ENCODE measurements at places on chromosomes 12 and 14.

DNA sequence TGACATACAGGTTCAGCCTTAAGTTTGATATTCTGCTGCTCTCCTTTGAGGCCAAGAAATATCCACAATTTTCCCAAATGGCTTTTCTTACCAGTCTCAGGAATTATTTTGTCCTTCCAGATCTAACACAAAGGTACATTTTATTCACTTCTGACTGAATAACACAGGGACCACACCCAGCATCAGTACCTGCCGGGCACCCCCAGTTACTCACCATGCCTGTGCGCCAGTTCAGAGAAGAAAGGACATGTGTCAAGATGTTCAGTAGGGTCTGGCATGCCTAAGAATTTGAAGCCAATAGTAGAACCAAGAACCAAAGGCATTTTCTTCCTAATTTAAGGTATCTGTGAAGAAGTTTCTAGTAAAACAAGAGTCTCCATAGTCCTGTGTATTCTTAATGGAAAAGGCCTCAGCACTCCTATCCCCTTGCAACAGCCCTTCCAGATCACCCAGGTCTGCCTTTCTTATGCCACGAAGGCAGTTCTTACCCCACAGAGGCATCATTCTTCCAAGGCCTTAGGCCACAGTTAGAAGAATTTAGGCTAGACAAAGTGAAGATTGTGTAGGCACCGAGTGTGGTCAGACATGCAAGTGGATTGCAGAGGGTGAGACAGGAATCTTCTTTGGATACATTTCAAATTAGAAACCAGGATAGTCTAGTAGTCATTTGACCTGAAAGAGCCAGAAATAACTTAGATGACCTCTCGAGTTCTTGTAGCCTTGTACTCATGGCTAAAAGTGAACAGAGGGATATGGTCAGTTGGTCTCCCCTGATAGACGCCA is 140.1 kb upstream of the HIF1A start:
- no peak overlapping the region for H3K27ac ChIP-seq
- H3K4me1 ChIP-seq, result peaks cover 8% of the 10 kb centered on the region
- H3K36me3 ChIP-seq, result peaks cover 9% of the 10 kb centered on the region

DNA sequence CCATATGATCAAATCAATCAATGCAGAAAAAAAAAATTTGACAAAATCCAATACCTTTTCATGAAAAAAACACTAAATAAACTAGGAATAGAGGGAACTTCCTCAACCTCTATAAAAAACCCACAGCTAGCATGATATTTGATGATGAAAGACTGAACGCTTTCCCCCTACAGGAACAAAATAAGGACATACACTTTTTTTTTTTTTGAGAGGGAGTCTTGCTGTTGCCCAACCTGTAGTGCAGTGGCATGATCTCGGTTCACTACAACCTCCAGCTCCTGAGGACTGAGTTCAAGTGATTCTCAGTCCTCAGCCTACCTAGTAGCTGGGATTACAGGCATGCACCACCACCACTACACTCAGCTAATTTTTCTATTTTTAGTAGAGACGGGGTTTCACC is 17.9 kb upstream of the CAMKK2 start:
- H3K27ac ChIP-seq, result no peak overlapping the region
- no peaks in the 10 kb centered on the region for H3K27me3 ChIP-seq
- no peaks in the 10 kb centered on the region for H3K4me1 ChIP-seq
- H3K4me3 ChIP-seq, result no peak overlapping the region

DNA sequence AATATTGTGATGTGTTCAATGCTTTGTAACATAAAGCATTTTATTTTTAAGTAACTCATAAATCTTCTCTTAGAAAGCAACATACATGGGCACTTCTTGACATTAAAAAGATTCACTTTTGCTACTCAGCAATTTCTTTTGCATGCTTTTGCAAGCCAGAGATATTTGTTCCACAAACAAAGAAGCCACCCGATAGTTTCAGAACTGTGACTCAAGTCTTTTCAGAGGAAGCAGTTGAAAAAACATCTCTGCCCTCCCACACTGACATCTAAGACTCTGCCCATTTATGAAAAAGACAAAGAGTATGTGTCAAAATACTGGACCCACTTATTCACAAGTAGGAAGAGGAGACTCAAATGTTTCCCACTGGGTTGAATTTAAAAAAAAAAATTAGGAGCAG is 7.5 kb downstream of the APPL2 start:
- no peaks in the 10 kb centered on the region for H3K27me3 ChIP-seq
- no peak overlapping the region for H3K27ac ChIP-seq
- H3K4me3 ChIP-seq, result no peak overlapping the region

DNA sequence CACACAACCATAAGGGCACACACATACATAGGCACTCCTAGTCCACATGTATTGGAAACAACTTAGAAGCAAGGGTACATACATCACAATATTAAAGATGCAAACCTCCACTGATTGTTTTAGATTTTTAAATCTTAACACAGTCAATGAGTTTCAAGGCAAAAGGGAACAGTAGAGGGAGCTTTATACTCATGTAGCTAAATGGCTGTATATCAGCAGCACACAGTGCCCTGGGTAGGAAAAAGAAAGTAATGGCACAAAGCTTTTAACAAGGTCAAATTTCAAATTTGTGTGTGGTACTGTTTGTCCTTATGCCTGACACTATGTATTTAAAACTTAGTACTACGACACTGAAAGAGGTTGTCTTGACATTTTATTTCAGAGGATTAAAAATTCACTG is 262.0 kb downstream of the MED13L start:
- H3K4me1 ChIP-seq, result no peaks in the 10 kb centered on the region
- H3K36me3 ChIP-seq, result peaks cover 8% of the 10 kb centered on the region
- H3K27me3 ChIP-seq, result no peaks in the 10 kb centered on the region
- no peak overlapping the region for H3K4me3 ChIP-seq

GRCh38 chr12:63470161-63470560 is 198.1 kb downstream of the DPY19L2 start:
- no peak for DNase-seq
- H3K27ac ChIP-seq, result no peak overlapping the region
- H3K27me3 ChIP-seq, result no peaks in the 10 kb centered on the region
- no peak overlapping the region for H3K4me3 ChIP-seq
- no peaks in the 10 kb centered on the region for H3K4me1 ChIP-seq

Data from trophoblast cell (in vitro differentiated cells and primary cell).